T47D (cell line): ENCODE measurements at places on chromosomes 3 and 15.

DNA sequence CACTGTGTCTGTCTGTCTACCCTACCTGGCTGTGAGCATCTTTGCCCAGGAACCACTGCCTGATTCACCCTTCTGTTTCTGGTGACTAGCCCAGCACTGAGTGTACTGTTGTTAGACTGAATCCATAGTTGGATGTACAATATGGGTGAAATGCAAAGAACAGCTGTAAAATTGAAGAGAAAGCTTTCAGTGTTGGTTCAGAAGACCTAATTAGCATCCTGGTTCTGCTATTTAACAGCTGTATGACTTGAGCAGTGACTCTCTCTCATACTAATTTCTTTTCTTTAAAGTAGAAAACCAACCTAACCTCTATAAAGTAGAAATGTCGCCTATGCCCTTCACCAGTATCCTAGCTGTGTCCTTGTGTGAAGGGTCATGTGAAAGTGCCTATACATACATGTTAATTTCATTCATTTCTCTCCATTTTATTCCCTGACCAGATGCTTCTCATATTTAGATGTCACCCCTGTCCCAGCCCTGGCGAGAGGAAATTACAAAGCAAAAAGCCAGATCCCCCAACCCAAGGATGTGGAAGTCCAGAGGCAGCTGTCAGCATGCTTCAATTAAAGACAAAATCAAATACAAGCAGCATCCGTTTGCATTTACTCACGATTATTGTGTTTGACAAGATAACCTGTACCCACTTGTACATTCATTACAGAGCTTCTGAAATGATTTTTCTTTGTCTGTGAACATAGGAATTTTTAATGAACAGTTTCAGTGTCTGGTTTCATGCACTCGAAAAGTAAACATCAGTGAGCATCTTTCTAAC, 305.7 kb upstream of the ICE2 start:
- DNase-seq: no peak

DNA sequence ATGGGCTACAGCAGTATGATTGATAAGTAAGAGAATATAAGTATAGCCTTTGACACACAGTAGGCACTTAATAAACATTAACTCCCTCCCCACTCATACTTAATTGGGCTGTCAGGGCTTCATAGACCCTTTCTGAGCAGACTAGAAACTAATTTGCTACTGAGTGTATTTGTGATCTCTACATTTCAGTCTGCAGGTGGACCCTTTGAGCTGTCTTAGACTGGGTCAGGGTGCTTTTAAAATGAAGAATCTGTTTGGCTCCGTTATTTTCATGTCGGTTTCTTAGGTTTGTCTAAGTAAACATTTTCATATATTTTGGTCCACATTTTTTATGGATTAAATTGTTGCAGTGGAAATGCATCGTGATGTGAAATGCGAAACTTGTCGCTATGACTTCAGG, 50.3 kb upstream of the SELENOK start:
- DNase-seq: peak; percentile 5

GRCh38 chr3:141648055-141648910, 89.8 kb upstream of the RNF7 start:
- no peak for DNase-seq

DNA sequence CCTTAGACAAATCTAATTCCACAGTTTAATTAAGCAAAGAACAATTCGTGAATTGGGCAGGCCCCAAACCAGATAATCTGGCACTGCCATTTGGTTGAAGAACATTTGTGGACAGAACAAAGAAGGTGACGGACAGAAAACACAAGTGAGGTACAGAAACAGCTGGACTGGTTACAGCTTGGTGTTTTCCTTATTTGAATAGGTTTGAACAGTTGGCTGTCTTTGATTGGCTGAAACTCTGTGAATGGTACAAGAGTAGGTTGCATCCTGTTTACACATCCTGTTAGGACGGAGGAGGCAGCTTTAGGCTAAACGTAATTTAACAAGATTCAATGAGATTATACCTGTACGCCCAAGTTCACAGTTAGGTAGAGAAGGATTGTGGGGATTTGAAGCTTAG, 114.4 kb downstream of the LPP start:
- peak; percentile 98 for DNase-seq

GRCh38 chr3:173688216-173688842, 290.8 kb downstream of the NLGN1 start:
- no peak for DNase-seq

- peak; percentile 23 for DNase-seq
These were observed 63.2 kb upstream of the SPPL2A start for GRCh38 chr15:50828610-50829206.

GRCh38 chr3:184727357-184728009, 15.6 kb upstream of the MAGEF1 start:
- peak; percentile 72 for DNase-seq

GRCh38 chr3:12192173-12192572, 33.5 kb upstream of the TIMP4 start:
- no peak for DNase-seq

DNA sequence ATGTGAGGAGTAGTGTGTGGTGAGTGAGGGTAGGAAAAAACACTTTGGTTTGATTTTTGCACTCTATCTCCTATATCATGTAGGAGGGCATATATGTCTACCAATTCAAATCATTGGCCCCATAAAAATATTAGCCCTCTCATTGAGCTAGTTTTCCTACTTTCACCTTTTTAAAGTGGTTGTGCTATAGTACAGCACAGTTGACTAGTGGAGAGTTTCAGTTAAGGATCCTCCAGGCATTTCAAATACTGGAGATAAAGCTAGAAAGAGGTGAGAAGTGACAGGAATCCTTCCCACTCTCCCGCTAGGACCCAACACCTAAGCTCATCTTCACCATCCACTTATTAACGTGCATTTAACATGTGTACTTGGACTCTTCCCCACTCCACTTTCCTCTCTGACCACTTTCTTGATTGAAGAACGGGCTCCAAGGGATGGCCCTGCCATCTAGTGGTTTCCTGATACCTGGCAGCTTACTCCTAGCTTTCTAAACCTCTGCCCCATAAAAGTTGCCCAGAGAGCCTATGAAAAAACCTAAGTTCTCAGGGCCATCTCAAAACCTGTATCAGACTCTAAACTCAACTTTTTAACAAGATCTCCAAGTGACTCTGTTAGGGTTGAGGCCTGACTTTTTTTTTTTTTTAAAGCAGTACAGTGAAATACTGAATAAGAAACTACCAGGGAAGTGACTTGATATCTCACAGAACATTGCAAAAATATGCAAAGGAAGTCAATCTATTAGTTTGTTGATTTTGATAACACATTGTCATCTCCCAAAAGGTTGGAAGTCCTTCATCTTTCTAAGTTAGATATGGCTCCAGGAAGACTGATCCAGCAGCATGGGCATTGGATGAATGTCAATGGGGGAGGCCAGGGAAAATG, 17.9 kb downstream of the IL12A start:
- DNase-seq: peak; percentile 69

GRCh38 chr15:31311735-31312619, 14.7 kb upstream of the KLF13 start:
- DNase-seq: no peak

DNA sequence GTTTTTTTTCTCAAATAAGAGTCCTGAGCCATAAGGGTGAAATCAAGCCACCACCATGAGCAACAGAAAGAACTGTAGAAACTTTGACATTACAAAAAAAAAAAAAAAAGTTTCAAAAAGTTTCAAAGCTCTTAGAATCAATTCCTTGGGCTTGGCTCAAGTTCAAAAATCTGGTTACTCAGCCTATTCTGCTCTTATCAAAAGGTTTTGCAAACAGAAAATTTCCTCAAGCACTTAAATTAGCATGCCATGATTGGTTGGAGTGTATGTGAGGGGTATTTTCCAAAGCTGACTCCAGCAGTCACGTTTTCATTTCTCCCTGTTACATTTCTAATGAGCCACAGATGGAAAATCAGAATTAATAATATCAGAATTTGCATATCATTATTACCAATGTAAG, 12.1 kb upstream of the PEX5L start:
- no peak for DNase-seq

- peak; percentile 43 for DNase-seq
These were observed 88.3 kb downstream of the TMEM266 start for GRCh38 chr15:76147906-76148570.
